ENCODE measurements at places on chromosomes 7 and 10. TPM values are rescaled to one million over a fixed set of nuclear protein-coding genes. Genes with fewer than 3 reads are reported as not detected.

DNA sequence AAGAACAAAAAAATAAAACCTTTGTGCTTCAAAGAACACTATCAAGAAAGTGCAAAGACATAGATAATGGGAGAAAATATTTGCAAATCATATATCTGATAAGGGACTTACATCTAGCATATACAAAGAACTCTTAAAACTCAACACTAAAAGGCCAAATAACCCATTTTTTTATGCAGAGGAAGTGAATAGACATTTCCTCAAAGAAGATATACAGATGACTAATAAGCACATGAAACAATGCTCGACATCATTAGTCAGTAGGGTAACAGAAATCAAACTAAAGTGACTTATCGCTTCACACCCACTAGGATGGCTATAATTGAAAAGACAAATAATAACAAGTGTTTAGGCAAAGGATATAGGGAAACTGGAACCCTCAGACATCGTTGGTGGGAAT is 78.0 kb downstream of the MALSU1 start:
- no peaks in the 10 kb centered on the region for H3K27me3 ChIP-seq
- H3K36me3 ChIP-seq: peaks cover 14% of the 10 kb centered on the region
- no peak overlapping the region for H3K4me3 ChIP-seq
- H3K27ac ChIP-seq: peak overlapping the region; percentile 75
- no peak for DNase-seq

GRCh38 chr10:20185116-20185515 is 368.9 kb downstream of the PLXDC2 start:
- H3K4me1 ChIP-seq: no peaks in the 10 kb centered on the region
- H3K36me3 ChIP-seq: no peaks in the 10 kb centered on the region
- no peaks in the 10 kb centered on the region for H3K27me3 ChIP-seq
- DNase-seq: no peak
- H3K27ac ChIP-seq: no peak overlapping the region

- H3K4me1 ChIP-seq: no peaks in the 10 kb centered on the region
- H3K36me3 ChIP-seq: no peaks in the 10 kb centered on the region
- no peaks in the 10 kb centered on the region for H3K27me3 ChIP-seq
- H3K27ac ChIP-seq: no peak overlapping the region
Observed at GRCh38 chr10:58666024-58666423, 153.4 kb downstream of the BICC1 start.

The ACBD7 gene
- 4.8 TPM for total RNA-seq

The SRGN gene
- 1,340 TPM for total RNA-seq

The STMP1 gene
- 25.1 TPM for total RNA-seq

Measured in activated T-helper 2 cell treated with anti-CD3 and anti-CD28 coated beads, Interferon-gamma antibody, Interleukin-2, Interleukin-4, amounts not matched to agents 10 μg/mL and 5 μg/mL and 100 μg/mL, durations not matched to agents 14 hours and 24 hours and 36 hours (primary cell).